Ascending aorta (tissue), 2 donors: ENCODE measurements at places on chromosomes 1 and 21.
A peak's percentile ranks its signal among the peaks of the same experiment; 100 is the strongest.

- H3K36me3 ChIP-seq: no peaks in the 10 kb centered on the region
- H3K4me3 ChIP-seq: no peak overlapping the region
- DNase-seq: no peak
- H3K27me3 ChIP-seq: no peaks in the 10 kb centered on the region
Observed at GRCh38 chr1:181501612-181502011, 18.3 kb downstream of the CACNA1E start.

DNA sequence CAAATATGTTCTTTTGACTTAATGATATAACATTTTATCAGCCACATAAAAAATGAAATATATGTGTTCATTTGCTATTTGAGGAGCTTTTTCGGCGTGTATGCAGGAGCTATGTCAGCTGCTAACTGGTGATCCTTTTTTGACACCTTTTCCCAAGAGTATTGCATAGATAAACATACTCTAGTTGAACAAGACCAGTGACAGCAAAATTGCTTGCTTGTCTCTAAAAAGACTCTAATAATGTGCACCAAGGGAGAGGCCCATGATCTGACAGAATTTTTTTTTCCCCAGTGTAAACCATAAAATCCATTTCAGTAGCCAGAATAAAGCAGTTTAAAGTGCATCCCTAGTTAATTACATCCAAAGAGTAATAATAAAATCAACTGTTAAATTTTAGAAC is 103.6 kb upstream of the BARHL2 start:
- DNase-seq: no peak
- H3K27me3 ChIP-seq: no peaks in the 10 kb centered on the region
- H3K4me1 ChIP-seq: no peaks in the 10 kb centered on the region
- no peak overlapping the region for H3K27ac ChIP-seq

GRCh38 chr1:24888061-24888970 is 41.8 kb downstream of the RUNX3 start:
- no peak overlapping the region for H3K4me3 ChIP-seq
- H3K4me1 ChIP-seq: no peaks in the 10 kb centered on the region
- no peak for DNase-seq

GRCh38 chr1:172321451-172321850 is 99.0 kb upstream of the C1orf105 start:
- peak; percentile 68 for DNase-seq
- H3K27me3 ChIP-seq: no peaks in the 10 kb centered on the region
- H3K36me3 ChIP-seq: no peaks in the 10 kb centered on the region
- peak overlapping the region; percentile 91 for H3K27ac ChIP-seq
- peak overlapping the region; percentile 5 for H3K4me3 ChIP-seq

GRCh38 chr1:22249928-22250680 is 107.2 kb upstream of the WNT4 start:
- H3K4me3 ChIP-seq: no peak overlapping the region
- no peaks in the 10 kb centered on the region for H3K4me1 ChIP-seq
- no peak overlapping the region for H3K27ac ChIP-seq
- H3K27me3 ChIP-seq: no peaks in the 10 kb centered on the region
- no peaks in the 10 kb centered on the region for H3K36me3 ChIP-seq

DNA sequence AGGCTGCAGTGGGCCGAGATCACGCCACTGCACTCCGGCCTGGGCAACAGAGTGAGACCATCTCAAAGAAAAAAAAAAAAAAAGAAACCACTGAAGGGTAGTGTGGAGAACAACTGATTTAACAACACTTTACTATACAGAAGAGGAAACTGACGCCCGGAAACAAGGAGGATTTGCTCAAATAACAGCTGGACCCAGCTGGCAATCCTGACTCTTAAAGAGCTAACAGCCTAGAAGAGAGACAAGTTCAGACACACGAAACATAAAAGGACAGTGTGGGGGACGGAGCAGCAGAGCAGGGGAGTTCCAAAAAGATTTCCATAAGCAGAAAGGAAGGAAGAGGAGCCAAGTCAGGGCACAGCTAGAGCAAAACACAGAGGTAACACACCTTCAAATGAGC is 4.4 kb downstream of the ECHDC2 start:
- DNase-seq: no peak
- H3K4me3 ChIP-seq: no peak overlapping the region
- no peak overlapping the region for H3K27ac ChIP-seq
- H3K4me1 ChIP-seq: no peaks in the 10 kb centered on the region

GRCh38 chr1:87007323-87007722 is 92.9 kb downstream of the HS2ST1 start:
- H3K36me3 ChIP-seq: no peaks in the 10 kb centered on the region
- H3K27ac ChIP-seq: no peak overlapping the region
- H3K4me3 ChIP-seq: no peak overlapping the region
- no peaks in the 10 kb centered on the region for H3K4me1 ChIP-seq

DNA sequence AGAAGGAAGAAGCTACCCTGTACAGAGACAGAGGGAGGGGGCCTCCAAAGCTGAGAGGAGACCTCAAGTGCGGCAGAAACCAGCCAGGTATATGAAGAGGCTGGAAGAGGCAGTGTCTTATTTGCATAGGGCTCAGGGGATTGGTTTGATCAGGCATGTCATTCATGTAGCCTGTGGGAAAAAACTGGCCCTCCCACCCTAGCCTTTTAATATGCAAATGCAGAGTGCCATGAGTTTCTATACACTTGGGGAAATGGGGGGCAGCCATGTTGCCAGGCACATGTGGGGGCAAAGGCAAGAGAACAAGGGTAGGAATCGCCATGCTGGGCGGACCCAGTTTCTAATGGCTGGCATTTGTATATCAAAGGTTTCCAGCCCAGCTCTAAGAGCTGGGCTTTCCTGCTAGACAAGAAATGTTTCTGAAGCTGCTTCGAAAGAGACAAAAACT is 172.7 kb downstream of the RASAL2 start:
- DNase-seq: no peak
- H3K36me3 ChIP-seq: no peaks in the 10 kb centered on the region
- H3K27ac ChIP-seq: no peak overlapping the region
- peaks cover 5% of the 10 kb centered on the region for H3K4me1 ChIP-seq
- H3K27me3 ChIP-seq: no peaks in the 10 kb centered on the region
